CD4-positive, alpha-beta T cell (primary cell): ENCODE measurements at places on chromosomes 11 and 22.

GRCh38 chr11:62959422-62959980 is 25.3 kb downstream of the SLC22A6 start:
- no peak for DNase-seq

- DNase-seq = no peak
Measured at GRCh38 chr11:86511086-86511551, 136.4 kb downstream of the CCDC81 start.

DNA sequence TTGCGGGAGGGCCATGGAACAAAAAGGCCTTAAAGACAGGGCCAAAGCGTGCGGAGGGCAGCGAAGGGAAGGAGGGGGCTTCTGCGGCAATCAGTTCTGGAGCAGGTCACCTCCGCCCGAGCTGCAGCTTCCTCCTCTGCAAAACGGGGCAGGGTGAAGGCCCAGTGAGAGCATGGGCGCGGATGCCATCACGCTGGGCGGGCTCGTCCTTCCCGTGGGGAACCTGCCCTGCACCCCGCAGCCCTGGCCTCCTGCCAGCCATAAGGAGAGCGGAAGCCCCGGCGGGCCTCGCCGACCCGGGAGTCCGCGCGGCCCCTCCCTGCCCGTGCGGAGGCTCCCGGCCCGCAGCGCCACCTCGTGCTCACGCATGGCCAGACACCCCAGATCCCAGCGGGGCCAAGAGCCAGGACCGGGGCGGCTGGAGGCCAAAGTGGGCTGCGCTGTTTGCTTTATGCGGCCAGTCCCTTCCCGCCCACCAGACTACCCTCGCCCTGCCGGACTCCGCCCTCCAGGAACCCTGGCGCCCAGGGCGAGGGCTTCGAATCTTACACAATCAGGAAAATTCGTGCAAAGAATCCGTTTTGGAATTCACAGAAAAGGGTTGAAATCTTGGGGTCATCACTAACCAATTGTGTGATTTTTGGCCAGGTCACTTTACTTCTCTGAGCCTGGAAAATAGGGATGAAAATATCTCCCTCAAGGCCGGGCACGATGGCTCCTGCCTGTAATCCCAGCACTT is 16.1 kb downstream of the TSKU start:
- DNase-seq = peak; percentile 68

- DNase-seq = peak; percentile 12
Measured at GRCh38 chr11:64916040-64916774, 802 bp downstream of the ATG2A start.
